Activated CD8-positive, alpha-beta memory T cell treated with anti-CD3 and anti-CD28 coated beads, Interleukin-2, amount 50 U/mL, for 48 hours (primary cell): ENCODE measurements at places on chromosomes 3 and 15.

DNA sequence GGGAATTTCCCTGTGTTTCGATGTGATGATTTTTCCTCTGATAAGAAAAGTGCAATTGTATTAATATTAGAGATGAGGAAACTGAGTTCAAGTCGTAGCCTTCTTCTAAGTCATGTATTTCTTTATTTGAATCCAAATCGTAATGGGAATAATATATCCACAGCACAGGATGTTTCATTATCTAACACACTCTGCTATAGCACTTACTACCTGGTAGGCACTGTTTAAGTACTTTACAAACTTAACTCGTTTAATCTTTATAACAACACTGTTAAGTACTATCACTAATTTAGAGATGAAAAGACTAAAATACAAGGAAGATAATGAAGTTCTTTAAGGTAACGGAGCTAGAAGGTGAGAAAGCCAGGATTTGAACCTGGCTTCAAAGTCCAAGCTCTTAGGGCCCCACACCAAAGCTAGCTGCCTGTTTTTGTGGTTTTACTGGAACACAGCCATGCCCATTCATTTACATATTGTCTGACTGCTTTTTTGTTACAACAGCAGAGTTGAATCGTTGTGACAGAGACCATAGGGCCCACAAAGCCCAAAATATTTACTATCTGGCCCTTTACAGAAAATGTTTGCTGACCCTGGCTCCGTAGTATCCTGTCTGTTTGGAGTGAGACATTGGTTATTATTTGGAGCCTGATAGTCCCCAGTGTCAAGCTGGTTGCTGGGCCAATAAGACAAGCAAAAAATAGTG is 9.6 kb upstream of the ATP13A3 start:
- DNase-seq: no peak

DNA sequence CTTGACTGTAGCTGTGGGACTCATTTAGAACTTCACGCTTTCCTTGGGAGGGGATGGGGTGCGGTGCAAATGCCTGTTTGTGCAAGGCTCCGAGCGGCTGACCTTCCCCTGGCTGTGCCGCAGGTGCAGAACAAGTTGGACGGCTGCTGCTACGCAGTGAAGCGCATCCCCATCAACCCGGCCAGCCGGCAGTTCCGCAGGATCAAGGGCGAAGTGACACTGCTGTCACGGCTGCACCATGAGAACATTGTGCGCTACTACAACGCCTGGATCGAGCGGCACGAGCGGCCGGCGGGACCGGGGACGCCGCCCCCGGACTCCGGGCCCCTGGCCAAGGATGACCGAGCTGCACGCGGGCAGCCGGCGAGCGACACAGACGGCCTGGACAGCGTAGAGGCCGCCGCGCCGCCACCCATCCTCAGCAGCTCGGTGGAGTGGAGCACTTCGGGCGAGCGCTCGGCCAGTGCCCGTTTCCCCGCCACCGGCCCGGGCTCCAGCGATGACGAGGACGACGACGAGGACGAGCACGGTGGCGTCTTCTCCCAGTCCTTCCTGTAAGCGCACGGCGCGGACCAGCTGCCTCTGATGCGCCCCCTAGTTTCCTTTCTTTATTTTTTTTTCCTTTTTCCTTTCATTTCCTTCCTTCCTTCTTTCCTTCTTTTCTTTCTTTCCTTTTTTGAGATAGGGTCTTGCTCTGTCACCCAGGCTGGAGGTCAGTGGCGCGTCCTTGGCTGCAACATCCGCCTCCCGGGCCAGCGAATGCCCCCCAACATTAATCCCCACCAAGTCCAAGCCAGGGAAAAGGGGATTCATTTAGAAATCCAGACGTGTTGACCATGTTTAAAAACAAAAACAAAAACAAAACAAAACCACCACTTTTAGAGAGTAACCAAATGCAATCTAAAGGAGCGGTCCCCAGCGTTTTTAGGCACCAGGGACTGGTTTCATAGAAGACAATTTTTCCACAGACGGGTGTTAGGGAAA is 42.7 kb downstream of the EIF2AK4 start:
- no peak for DNase-seq

DNA sequence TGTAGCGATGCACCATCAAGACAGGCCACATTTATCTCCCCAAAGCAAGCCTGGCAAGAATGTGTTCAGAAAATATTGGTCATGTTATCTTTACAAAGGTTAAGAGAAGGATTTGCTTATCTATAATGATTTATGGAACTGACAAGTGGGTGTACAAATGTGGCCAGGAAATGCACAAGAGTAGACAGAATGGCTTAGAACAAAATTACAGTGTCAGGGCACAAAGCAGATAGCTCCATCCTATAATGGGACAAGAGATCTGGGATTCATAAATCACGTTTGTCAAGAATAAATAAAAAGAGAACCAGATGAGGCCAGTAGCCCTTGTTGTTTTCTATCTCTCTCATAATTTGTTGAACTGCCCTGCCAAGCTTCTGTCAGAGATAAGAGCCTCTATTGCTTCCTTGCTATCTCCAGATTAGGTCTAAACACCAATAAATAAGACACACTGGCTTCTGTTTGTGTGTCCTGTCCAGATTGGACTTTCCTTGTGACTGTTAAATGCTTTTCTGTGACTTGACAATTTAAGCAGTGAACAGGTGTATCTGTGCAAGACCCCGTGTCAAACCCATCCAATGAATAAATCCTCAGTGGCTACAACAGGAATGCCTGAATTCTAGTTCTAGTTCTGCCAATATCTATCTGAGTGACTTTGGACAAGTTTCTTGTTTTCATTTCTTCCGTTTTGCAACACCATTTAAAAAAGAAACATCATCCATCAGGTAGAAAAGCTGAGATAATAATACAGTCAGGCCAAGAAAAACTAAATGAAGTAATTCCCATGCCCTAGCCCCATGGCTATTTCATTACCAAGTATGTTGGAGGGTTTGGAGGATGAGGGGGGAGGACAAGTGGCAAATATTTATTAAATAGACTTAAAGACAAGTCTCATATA is 157.2 kb downstream of the DCLK3 start:
- no peak for DNase-seq

GRCh38 chr15:75675579-75676404 is 28.1 kb downstream of the SNX33 start:
- no peak for DNase-seq

- DNase-seq: no peak
Observed at GRCh38 chr3:61724801-61725200, 163.4 kb downstream of the PTPRG start.

DNA sequence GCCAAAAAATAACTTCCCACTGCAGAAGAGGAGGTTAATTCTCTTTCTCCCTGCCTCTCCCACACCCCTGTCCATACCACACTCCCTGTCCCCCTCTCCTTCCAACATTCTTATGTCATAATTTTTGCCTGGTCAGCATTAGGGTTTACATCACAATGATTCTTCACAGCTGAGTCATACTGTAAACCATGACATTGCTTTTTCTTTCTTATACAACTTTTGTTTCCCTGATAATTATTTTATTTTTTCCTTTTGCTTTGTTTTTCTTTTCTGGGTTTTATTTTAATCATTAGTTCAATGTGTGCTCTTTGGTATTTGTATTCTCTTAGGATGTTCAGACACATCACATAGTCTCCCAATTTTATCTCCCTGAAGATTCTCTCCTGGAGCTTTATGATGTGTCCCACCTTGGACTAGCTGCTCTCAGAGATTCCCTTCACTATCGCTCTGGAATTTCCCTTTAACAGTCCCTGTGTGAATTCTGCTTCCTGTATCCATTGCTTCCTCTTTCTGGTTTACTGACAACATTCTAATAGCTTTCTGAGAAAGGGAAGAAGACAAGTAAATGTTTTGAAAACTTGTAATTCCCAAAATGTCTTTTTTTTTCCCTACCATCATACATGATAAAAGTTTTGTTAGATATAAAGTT is 70.7 kb downstream of the SOX2 start:
- DNase-seq: no peak

DNA sequence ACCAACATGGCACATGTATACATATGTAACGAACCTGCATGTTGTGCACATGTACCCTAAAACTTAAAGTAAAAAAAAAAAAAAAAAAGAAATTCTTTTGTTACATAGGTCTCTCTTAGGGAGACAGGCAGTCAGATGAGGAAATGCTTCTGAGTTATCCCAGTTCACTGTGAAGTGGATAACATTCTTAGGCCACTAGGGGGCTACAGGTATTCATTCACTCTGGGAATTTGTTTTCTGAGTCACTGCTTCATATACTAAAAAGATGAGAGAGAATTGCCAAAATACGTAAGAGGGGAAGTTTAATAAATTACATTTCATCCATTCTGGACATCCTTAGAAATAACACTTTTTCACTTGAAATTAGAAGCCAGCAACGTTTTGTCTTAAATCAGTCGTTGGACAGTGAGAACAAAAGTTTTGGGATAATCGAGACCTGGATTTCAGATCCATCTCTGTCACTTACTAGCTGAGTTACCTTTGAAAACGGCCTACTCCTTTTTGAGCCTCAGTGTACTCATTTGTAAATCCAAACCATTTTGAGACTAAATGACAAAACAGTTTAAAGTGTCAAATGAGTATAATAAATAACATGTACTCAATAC is 738.4 kb upstream of the ALCAM start:
- DNase-seq: no peak

DNA sequence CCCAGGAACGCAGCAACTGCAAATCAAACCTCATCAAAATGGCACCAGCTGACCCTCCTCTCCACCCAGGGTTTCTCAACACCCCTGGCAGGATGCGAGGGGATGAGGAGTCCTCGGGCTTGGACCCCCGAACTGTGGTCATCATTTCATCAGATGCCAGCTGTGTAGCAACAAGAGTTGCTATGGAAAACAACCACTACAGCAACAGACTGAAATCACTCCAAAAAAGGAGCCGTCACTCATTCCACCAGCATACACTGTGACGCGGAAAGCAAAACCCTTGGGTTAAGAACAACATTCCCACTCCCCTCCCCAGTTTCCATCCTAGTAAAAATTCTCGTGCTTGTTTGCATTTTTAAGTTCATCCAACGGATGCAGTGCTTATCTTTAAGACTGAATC is 40.1 kb downstream of the VGLL4 start:
- DNase-seq: no peak

DNA sequence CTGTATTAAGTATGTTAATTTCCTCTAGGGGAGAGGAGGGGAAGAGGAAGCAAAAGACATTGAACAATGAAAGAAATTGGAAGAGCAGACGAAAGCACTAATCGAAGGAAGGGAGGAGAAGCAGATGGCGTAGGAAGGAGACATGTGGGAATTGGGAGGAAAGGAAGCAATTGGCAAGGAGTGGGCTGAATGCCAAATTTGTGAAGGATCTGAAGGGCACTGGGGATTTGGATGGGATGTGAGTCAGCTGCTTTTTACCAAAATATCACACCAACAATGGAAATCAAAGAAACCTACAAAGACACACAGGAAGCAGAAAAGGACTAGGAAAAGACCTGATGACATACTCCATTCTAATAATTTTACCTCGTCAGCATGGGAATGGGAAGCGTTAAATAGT is 1029.8 kb downstream of the ROBO1 start:
- DNase-seq: no peak

- DNase-seq: no peak
Observed at GRCh38 chr3:29333576-29333975, 52.7 kb downstream of the RBMS3 start.

DNA sequence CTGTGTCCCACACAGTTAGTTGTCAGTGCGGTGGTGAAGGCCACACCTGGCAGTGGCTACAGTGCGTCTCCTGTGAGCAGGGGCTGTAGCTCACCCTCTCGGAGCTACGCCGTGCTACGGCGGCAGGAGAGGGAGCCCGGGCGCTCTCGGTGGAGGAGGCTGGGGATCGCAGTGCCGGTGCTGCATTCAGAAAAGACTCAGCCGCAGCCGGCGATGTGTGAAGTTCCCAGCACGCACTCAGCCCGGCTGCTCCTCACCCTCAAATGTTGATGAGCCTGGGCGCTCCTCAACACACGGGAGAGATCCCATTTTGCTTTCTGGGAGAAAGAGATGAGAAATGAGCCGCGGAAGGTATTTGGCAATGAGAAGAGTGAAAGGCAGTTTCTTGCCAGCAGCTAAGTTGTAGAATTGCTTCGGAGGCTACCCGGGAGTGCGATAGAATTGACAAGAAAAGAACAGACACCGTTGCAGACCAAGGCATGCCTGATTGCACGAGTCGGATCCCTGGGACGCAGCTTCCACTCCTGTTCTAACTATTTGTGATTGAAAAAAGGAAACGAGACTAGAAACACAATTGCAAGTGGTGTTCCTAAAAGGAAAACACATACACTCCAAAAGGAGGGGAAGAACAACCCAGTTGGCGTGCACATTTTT is at the start of gene UNC13C:
TSS of gene UNC13C (plus strand) at position 189 of the 654 bp plus-strand sequence. CDS start 34,463 bp downstream, outside the sequence.
- no peak for DNase-seq

DNA sequence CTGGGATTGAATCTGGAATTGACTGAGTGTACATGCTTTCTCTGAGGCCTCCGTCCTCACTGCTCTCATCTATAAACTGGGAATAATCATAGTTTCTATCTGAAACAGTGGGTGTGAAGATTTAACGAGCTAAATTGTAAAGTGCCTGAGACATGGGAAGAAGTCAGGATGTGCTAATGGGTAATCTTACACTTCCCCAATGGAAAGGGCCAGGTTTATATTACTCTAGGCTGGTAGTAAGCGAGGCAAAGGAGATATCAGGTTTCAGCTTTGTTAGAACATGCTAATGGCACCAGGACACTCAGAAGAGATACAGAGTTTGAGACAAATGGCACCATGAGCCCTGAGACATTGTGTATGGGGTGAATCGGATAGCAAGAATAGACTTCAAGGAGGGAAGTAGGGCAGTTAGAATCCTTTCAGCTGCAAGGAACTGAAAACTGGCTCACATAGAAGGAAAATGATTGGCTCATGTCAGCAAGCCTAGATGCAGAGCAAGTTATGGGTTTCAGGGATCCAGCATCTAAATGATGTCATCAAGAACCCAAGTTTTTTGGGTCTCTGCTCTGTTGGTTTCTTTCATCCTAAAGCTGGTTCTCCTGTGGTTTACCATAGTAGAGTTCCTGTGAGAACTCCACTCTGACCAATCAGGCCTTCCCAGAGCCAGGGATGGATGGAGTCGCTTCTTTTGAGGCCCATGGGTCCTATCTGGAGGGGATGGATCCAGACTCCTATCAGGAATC is 21.8 kb downstream of the FLNB start:
- no peak for DNase-seq

DNA sequence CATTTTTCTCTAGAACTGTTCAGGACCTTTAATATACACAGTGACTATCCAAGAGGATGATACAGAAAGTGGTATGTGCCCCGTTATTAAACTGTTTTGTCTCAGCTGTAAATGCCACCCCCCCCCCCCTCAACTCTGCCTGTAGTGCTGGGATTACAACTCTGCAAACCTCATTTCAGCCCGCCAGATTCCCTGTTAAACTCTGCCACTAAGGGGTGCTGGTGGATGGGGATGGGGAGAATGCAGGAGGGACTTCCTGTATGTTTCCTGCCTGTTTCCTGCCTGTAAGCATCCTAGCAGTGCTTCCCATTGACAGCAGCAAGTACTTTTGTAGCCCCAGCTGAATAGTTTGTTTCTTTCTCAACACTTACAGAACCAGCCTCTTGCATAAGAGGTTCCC is 301.7 kb upstream of the RORA start:
- no peak for DNase-seq

- no peak for DNase-seq
Observed at GRCh38 chr15:80502782-80503181, 98.6 kb downstream of the ARNT2 start.

DNA sequence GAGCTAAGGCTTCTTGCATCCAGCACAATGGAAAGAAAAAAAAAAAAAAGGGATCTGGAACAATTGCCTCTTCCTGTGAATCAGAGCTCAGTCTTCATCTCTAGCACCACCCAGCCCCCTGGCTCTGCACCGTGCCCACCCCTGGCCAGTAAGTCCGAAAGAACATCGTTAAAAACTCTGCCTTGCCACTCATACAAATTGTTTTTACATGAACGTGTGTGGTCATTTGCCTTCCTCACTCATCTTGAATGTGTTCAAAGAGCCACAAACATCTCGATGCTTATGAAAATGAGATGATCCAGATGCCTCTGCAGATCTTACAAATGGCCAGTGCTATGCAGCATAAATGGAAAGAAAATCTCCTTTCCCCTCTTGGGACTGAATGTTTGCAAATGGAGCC is 400.0 kb upstream of the PPP2R3A start:
- no peak for DNase-seq
